ENCODE measurements at places on chromosomes 7 and 10.

GRCh38 chr10:118241229-118242137 is 100.6 kb downstream of the FAM204A start:
- peak; percentile 51 for DNase-seq

- no peak for DNase-seq
These were observed 76.6 kb downstream of the CNNM2 start for GRCh38 chr10:102994531-102995295.

DNA sequence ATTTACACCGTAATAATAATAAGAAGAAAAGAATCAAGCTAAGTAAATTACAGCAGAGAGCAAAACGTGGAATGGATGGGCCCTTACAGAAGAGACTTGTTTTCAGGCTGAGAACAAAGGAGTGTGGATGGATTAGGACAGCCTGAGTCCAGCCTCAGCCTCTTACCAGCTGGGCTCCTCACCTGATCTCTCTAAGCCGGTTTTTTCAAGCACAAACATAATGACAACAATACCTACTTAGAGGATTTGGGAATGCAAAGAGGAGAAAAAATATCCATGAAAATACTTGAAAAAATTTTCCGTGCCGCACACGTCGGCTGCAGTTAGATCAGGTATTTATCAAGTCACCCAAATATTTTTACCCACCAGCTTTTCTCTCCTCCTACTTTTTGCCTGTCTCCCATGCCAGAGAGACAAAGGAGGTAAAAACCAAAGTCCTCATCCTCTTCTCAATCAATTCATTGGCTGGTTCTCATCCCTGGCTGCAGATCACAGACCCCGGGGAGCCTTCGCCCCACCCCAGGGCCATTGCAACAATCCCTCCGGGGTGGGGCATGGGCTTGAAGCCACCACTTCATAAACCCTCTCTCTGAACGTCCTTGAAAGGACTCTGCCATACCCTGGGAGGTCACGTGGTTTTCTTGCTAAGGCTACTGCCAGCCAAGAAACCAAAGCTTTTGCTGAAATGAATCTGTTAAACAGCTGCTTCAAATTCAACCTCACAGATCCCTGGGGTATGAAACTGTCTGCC is 29.7 kb upstream of the GTF2I start:
- peak; percentile 10 for DNase-seq

- DNase-seq, result no peak
These were observed 11.8 kb upstream of the MIOS start for GRCh38 chr7:7554649-7555575.

- no peak for DNase-seq
These were observed 38.3 kb upstream of the BTBD16 start for GRCh38 chr10:122232769-122233168.
